ENCODE measurements at places on chromosomes 2 and 18.

- DNase-seq: no peak
Measured at GRCh38 chr2:60379684-60380083, 173.8 kb downstream of the BCL11A start.

GRCh38 chr2:220590476-220590875, 963.0 kb downstream of the SLC4A3 start:
- DNase-seq: no peak

- DNase-seq: no peak
Measured at GRCh38 chr2:215982465-215982875, 30.9 kb downstream of the MREG start.

GRCh38 chr18:9100796-9101195, 1.7 kb upstream of the NDUFV2 start:
- DNase-seq: no peak

- no peak for DNase-seq
Measured at GRCh38 chr2:186855216-186855615, 6.2 kb upstream of the ZSWIM2 start.

DNA sequence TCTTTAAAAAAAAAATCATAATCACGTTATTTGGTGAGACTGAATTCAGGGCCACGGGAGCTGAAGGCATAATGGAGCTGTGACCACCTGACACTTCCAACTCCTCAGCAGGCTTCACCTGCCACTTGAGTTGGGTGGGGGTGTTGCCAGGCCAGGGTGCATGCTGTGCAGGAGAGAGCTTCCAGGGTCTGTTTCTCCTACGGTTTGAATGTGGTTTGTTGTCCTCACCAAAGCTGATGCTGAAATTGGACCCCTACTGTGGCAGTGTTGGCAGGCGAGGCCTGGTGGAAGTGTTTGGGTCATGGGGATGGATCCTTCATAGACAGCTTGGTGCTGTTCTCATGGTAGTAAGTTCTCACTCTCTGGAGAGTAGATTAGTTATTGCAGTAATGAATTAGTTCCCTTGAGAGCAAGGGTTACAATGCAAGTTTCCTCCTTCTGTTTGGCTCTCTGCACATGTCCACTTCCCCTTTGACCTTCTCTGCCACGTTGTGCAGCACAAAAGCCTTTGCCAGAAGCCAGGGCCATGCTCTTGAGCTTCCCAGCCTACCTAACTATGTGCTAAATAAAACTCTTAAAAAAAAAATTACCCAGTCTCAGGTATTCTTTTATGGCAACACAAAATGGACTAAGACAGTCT, 38.3 kb upstream of the ANKRD44 start:
- DNase-seq: no peak

GRCh38 chr18:579238-579637, 942 bp upstream of the CETN1 start:
- DNase-seq: no peak

DNA sequence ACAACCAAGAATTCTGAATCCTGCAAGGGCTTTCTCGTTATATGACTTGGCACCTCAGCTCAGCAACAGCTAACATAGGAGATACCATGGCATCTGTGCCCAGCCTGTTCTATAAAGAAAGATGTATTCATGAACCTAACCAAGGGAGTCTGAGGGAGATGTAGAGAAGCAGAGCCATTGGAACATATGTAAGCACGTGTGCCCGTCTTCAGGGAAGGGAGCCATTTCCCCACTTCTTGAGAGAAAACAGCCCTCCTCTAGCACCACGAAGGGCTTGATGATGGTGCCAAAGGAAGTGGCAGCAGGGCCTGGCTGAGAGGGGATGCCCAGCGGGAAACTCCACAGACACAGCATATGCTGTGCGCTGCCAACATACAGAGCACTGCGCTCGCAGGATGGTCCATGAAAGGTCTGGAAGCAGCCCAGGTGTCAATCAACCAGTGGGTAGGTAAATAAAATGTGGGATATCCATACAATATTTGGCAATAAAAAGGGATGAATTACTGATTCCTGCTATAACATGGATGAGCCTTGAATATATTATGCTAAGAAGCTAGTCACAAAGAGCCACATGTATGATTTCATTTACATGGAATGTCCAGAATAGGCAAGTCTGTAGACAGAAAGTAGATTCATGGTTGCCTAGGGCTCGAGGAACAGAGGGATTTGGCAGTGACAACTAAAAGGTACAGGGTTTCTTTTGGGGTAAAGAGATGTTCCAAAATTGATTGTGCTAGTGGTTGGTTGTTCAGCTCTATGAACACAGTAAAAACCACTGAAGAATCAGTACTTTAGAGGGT, 16.1 kb downstream of the TMEM247 start:
- no peak for DNase-seq

DNA sequence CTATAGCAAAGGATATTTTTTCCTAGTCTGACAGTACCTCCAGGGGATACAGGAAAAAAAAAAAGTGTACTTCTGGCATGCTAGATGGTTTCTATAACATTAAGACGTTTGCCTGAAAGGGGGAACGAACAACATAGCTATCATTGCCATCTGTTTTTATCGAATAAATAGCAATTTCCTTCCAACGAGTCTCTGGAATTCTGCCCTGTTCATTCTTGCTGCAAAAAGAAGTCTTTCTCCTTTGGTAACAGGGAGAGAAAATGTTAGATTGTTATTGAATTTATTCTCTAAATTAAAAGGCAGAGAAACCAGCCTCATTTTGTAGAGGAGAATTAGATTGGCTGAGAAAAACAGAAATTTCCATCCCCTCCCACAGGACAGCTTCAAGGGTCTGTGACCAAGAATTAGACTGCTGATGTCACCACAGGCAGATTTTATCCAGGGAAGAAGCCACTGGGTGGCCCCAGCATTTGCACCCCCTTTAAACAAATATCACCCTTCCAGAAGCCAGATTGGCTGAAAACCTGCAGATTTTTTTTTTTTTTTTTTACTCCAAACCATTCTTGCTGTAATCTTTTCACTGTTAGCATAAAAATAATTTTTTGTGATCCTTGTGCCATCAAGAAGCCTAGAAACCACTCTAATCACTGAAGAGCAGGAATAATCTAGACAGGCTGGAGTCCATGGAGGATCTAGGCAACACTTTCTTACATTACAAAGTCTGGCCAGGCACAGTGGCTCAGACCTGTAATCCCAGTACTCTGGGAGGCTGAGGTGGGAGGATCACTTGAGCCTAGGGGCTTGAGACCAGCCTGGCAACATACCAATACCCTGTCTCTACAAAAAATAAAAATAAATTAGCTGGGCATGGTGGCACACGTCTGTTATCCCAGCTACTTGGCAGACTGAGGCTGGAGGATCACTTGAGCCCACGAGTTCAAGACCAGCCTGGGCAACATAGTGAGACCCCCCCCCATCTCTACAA, 12.0 kb downstream of the WDFY1 start:
- no peak for DNase-seq

- no peak for DNase-seq
Measured at GRCh38 chr2:56299171-56299691, 115.4 kb downstream of the CCDC85A start.

DNA sequence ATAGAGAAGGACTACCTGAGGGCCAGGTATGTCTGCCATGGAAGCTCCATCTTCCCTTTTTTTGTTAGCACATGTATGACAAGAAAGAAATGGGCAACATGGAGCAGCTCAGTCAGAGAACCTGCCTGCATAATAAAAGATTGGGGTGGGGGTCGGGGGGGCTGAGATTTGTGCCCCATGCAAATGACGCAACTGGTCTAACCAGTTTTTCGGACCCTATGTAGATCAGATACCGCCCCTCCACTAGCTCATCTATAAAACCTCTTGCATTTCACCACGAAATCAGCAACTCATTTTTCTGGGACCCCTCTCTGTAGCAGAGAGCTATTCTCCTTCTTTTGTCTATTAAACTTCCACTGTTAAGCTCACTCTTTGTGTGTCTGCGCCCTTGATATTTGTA, 657.2 kb downstream of the ERBB4 start:
- DNase-seq: no peak

- DNase-seq: no peak
Measured at GRCh38 chr2:124046332-124046731, 21.2 kb downstream of the CNTNAP5 start.

GRCh38 chr2:95383635-95384027, 18.9 kb upstream of the FAHD2A start:
- DNase-seq: no peak

- DNase-seq: no peak
Measured at GRCh38 chr2:33146102-33146501, 199.3 kb downstream of the LTBP1 start.

DNA sequence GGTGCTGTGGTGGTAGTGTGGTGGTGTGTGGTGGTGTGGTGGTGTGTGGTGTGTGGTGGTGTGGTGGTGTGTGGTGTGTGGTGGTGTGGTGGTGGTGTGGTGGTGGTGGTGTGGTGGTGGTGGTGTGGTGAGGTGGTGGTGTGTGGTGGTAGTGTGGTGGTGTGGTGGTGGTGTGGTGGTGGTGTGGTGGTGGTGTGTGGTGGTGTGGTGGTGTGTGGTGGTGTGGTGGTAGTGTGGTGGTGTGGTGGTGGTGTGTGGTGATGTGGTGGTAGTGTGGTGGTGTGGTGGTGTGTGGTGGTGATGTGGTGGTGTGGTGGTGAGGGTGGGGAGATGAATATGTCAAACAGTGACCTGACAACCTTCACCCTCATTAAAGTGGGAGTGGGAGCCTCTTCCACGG, 55.6 kb upstream of the DLGAP1 start:
- no peak for DNase-seq

DNA sequence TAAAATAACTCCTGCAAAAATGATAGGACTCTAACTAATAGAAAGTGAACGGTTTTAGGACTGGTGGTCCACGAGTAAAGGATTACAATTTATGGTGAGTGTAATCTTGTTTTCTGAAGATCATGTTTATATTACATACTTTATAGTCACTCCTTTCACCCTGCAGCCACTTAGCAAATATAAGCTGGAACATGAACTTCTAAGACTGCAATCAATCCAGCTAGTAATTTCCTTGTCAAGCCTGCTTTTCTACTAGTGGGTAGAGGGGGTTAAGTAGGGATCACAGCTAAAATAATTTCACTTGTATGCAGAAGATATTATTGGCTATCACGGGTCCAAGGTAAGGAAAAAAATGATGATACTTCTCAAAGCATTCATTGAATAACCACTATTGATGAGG, 125.5 kb upstream of the NETO1 start:
- no peak for DNase-seq

DNA sequence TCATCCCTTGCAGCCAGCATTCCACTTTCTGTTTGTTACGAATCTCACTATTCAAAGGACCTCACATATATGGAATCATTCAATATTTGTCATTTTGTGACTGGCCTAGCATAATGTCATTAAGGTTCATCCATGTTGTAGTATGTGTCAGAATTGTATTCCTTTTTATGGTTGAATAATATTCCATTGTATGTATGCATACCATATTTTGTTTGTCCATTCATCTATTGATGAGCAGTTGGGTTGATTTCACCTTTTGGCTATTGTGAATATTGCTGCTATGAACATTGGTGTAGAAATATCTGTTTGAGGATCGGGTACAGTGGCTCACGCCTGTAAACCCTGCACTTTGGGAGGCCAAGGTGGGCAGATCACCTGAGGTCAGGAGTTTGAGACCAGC, 35.0 kb downstream of the PSMD14 start:
- DNase-seq: no peak

GRCh38 chr2:222160944-222161343, 137.9 kb downstream of the PAX3 start:
- DNase-seq: no peak

DNA sequence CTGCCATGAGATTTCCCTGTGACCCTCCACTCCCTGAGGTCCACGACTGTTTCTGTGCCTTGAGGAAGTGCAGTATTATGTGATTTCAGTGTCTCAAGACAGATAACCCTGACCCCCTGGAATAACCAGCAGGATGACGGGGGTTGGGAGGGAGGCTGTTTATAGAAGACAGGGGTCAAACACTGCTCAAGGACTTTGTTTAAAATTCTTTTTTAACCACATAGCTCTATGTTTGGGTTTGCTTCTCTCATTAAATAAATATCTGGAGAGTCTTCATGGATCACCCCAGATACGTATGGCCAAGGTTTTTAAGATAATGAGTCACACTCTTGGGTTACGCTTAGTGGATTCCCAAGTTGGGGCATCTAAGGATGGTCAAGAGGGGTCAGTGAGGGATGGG, 523.8 kb upstream of the TNP1 start:
- DNase-seq: no peak

DNA sequence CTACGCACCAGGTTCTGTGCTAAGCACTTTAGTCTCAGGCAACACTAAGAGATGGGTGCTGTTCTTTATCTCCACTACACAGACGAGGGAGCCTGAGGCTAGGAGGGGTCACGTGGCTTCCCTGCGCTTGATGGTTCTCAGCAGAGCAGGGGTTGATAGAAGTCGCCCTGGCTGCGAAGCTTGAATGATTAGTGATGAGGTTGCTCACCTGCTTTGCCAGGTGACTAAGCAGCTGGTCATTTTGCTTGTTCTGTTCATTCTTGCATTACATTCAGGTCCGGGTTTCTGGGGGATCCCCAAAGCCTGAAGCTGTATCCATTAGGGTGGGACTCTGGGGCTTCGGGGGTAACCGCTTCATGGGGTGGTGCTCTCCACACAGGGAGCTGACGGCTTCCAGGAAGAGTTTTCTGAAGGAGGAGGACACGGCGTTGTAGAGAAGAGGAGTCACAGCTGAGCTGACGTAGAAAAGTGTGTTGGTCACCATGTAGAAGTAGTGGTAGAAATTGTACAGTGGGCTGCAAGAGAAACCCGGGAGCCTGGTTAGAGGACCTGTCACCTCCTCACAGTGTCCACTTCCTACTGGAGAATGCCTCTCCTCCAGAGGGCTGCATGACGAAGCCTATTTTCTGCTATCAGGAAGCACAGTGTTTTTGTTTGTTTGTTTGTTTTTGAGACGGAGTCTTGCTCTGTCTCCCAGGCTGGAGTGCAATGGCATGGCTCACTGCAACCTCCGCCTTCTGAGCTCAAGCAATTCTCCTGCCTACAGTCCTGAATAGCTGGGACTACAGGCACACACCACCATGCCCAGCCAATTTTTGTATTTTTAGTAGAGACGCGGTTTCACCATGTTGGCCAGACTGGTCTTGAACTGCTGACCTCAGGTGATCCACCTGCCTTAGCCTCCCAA, 11.5 kb downstream of the NTSR2 start:
- peak; percentile 18 for DNase-seq

DNA sequence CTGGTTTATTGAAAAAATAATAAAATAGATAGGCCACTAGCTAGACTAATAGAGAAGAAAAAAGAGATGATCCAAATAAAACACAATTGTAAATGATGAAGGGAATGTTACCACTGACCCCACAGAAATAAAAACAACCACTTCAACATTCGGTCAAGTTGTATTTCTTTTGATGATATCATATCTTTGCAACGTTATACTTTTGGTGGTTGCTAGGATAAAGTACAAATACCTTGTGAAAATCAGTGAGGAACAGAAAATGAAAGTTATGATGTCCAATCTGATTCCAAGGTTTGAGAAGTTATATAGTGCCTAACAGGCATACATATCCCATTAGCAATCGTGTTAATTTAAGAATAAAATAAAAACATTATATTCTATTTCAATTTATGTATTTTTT, 6.6 kb upstream of the ASNSD1 start:
- DNase-seq: no peak

GRCh38 chr2:136248242-136248641, 130.3 kb upstream of the CXCR4 start:
- no peak for DNase-seq

GRCh38 chr2:188819792-188820191, 154.4 kb upstream of the COL3A1 start:
- DNase-seq: no peak
